Activated gamma-delta T cell treated with Interleukin-2 at 50 U/mL for 16 hours (primary cell): ENCODE measurements at places on chromosomes 16 and 17.

DNA sequence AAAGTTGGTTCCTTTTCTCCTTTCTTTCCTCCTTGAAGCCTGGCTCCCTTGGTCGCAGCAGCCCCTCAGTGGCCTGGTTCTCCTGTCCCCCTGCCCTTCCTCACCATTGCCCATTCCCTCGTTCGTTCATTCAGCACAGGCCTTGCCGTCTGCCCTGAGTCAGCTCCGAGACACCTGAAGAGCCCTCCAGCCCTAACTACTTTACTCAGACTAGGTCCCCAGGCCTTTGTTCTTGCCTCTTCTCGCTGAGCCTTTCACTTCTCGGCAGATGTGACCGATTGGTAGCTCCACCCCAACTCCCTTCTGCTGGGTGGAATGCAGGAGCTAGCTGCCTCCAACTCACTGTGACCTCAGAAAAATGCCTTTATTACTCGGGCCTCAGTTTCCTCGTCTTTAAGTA lies 7.0 kb upstream of the ADAM11 start:
- no peak for DNase-seq

DNA sequence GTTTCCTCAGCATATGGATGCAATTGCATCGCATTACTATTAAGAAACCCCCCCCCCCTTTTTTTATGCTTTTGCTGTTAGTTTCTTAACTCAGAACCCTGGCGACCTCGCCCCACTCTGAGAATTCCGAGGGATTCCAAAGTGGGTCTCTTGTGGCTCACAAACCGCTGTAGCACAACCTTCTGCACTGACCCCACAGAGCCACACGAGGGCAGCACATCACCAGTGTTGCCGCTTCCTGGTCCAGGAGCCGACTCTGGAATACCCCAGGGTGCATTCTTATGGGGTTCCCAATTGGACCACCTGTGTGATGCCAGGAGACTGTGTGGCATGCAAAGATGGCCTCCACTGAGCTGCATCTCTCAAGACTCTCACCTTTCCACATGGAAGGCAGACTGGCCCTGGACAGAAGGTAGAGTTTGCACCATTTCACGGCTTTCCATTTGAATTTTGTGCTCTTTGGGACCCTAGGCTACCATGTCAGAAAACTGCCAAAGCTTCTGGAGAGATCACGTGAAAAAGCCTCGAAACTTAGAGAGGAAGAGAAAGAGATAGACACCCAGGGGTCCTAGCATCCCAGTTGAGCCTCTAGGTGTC lies 432.7 kb upstream of the ASIC2 start:
- DNase-seq = peak; percentile 4

DNA sequence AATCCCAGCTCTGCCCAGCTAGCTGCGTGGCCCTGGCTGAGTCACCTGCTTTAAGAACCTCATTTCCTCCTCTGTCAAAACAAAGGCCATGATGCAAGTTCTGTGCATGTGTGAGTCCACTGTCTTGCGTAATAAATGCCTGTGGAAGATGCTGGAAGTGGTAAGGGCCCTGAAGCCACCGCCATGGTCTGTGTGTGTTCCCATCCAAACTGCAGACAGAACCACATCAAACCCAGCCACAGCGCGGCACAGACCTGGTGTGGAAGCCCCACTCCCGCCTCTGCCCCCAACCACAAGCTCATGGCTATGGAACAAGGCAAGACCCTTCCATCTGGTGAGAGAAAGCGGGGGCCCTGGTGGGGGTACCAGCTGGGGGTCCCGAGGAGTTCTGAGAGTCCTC lies 26.0 kb downstream of the NECAB2 start:
- DNase-seq = no peak

DNA sequence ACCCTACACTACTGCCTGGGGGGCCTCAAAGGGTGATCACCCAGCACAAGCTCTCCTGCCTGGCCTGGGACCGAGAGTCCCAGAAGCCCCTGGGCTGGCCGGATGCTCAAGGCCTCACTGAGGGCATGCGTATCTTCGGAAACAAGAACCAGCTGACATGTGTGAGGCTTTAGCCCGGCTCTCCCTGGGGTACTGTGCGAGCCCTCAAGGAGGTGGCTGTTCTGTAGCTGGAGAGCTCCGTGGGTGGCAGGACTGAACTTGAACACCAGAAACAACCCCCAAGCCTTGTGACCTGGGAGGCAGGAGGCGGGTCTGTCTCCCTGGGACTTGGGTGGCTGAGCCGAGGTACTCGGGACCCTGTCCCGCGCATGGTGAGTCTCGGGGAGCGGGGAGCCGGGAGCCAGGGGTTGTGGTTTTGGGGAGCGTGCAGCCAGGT lies 7.0 kb downstream of the DPEP1 start:
- DNase-seq = no peak

DNA sequence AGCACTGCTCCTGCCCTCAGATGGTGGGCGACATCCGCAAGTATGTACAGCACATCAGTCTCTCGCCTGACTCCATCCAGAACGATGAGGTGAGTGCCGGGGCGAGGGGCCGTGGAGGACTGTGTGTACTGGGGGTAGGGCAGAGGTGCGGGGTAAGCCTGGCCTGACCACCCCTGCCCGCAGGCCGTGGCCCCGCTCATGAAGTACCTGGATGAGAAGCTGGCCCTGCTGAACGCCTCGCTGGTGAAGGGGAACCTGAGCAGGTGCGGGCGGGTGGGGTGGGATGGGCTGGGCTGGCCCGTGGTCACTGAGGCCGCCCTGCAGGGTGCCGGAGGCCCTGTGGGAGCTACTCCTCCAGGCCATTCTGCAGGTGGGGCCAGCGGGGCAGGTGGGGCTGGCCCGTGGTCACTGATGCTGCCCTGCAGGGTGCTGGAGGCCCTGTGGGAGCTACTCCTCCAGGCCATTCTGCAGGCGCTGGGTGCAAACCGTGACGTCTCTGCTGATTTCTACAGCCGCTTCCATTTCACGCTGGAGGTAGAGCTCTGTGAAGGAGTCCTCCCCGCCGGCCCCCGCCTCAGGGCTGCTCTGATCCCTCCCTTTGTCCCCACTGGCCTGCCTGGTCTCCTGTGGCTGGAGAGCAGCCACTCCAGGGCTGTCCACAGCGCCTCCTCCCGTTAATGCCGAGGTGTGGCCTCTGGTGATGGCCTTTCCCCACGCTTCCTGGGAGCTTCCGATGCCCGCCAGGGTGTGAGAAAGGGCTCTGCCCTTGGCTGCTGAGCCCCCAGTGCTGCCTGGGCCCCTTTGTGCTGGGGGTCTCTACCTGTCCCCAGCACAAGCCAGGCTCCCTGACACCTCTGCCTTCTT lies 5.0 kb downstream of the TSR3 start:
- no peak for DNase-seq

GRCh38 chr17:17110520-17110919 lies 68.3 kb downstream of the MPRIP start:
- DNase-seq = no peak

- no peak for DNase-seq
Measured at GRCh38 chr17:60372790-60373483, 19.0 kb downstream of the USP32 start.

DNA sequence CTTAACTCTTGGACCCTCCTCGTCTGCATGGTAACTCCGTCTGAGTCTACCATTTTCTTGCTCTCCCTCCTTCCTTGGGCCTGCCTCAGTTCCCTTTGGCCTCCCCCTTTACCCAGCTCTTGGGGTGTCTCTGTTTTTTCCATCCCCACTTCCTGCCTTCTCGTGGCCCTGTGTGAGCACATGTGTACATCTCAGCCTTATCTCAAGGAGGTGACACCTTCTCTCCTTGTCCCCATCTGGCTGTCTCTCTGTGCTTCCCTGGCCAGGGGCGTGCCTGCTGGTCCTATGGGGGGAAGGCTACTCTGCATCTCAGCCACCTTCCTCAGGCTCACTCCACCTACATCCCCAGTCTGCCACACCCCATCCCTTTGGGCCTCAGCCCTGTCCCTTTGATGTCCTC lies 6.6 kb downstream of the CTF1 start:
- DNase-seq = no peak

DNA sequence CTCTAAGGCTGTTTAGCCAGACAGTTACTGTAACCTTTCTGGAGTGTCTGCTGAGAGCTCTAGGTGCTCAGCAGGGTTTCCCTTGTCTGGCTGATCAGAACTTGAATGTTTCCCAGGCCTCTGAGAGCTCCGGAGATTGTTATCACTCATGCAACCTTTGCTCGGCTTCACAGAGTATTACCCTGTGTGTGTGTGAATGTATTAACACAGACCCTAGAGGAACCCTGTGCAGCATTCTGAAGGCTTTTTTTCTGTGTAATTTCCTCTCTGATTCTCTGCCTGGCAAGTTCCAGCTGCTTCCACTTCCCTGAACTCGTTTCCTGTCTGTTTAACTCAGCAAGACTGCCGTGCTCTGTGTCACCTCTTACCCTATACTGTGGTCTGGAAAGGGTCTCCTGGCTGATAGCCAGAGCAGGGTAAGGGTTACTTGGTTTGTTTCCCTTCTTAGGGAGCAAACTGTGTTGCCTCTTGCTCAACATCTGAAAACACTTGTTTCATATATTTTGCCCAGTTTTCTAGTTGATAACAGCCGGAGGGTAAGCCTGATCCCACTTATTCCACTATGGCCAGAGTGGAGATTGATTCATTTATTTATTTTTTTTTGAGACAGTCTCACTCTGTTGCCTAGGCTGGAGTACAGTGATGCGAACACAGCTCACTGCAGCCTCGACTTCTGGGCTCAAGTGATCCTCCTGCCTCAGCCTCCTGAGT lies 21.7 kb downstream of the PRMT7 start:
- DNase-seq = no peak

GRCh38 chr17:10290041-10290440 lies 82.8 kb downstream of the MYH13 start:
- no peak for DNase-seq

- peak; percentile 57 for DNase-seq
Measured at GRCh38 chr16:57998486-57998885, 2.0 kb downstream of the ZNF319 start.

- no peak for DNase-seq
Measured at GRCh38 chr16:31128711-31129567, 6.6 kb downstream of the PRSS8 start.

- DNase-seq = peak; percentile 56
Measured at GRCh38 chr16:17070882-17071592, 399.7 kb downstream of the XYLT1 start.

DNA sequence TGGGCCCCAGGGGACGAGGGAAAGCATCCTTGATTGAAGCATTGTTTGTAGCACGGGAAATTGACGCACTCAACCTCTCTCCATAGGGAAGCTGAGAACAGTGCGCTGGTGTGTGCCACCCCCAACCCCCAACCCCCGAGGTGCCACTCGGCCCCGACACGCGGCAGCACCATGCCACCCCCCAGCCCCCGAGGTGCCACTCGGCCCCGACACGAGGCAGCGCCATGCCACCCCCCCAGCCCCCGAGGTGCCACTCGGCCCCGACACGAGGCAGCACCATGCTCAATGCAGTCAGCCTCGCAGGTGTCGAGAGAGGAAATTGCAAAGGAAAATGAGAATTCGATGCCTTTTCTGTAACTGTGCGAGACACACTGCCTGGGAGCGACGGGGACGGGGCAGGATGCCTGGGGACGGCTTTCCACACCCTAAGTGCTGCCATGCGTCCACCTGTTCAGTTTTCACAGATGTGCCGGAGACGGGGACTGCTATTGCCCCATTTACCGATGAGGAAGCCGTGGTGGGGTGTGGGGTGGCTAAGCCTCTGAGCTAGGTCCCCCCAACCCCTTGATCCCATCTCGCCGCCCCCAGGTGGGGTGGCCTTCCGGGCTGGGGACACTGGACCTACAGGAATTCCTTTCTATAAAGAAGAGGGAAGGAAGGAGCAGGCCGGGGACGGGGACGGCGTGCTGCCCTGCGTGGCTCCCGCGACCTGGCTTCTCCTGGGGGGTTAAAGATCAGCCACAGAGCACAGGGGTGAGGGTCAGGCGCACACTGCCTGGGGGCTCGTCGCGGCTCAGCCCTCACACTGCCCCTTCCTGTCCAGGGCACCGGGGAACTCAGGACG lies 9.8 kb downstream of the CBFA2T3 start:
- DNase-seq = no peak

- no peak for DNase-seq
Measured at GRCh38 chr17:73357318-73357717, 45.5 kb upstream of the CDC42EP4 start.

- DNase-seq = no peak
Measured at GRCh38 chr16:80687606-80688005, 116.8 kb downstream of the CDYL2 start.

GRCh38 chr17:41329279-41329948 lies 13.9 kb upstream of the KRTAP17-1 start:
- DNase-seq = no peak

DNA sequence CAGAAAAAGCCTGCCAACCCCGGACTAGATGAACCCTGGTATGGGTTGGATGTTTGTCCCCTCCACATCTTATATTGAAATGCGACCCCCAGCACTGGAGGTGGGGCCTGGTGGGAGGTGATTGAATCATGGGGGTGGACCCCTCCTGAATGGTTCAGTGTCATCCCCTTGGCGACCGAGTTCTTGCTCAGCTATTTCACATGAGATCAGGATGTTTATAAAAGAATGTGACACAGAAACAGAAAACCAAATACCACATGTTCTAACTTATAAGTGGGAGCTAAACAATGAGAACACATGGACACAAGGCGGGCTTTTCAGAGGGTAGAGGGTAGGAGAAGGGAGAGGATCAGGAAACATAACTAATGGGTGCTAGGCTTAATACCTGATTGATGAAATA lies 576.0 kb upstream of the HSBP1 start:
- no peak for DNase-seq

GRCh38 chr16:24736758-24737157 lies 7.3 kb downstream of the TNRC6A start:
- no peak for DNase-seq

DNA sequence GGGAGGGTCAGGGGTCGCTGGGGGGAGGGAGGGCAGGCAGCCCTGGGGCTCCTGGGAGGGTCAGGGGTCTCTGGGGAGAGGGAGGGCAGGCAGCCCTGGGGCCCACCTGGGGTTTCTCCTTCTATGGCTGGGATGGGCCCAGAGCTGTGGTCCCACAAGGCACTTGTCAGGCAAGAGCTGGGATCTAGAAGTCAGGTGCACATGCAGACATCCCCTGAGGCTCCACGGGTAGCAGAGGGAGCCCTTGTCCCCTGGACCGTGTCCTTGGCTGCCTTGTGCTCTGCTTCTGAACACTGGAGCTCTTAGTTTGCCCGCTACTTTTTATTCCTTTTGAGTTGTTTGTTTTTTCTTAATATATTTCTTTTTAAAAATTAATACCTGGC lies 1.8 kb downstream of the TUBB3 start:
- DNase-seq = no peak

GRCh38 chr17:58028578-58028977 lies 21.5 kb upstream of the SRSF1 start:
- DNase-seq = no peak

GRCh38 chr16:87459027-87459426 lies 33.8 kb downstream of the ZCCHC14 start:
- no peak for DNase-seq

DNA sequence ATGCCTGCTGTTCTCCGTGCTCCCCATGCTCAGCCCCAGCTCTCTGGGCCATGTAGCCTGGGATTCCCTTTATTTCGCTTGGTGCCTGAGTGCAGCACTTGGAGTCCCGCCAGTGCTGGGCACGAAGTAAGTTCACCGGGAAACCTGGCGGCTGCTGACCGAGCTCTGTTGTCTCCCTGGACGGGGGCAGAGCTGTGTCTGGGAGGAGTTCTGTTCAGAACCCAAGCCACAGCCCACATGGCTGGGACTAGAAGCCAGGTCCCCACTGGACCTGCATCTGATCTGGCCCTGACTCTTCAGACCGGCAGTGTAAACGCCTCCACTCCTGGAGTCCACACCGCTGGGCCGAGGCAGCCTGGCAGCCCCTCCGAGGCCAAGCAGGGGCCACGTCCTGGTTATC lies 37.5 kb upstream of the CIBAR2 start:
- no peak for DNase-seq
